ENCODE measurements at places on chromosomes 1 and 21.

DNA sequence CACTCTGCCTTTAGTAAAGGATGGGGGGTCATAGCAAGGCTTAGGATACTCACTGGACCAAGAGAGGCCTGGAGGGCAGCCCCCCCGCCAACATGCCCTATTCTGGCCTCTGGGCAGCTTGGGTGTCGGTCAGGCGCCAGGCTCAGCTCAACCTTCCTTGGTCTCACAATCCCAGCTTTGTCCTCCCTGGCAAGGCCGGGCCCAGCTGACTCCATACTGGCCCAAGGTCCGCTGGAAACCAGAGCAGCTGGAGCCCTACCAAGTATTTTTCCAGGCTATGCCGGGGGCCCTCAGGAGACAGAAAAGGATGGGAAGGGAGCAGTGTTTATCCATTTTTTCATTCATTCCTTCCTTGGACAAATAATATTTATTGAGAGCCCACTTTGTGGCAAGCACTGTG lies 6.2 kb downstream of the FBXO2 start:
- DNase-seq, result no peak

- no peak for DNase-seq
Observed at GRCh38 chr1:47686731-47687630, 249.1 kb downstream of the FOXD2 start.

DNA sequence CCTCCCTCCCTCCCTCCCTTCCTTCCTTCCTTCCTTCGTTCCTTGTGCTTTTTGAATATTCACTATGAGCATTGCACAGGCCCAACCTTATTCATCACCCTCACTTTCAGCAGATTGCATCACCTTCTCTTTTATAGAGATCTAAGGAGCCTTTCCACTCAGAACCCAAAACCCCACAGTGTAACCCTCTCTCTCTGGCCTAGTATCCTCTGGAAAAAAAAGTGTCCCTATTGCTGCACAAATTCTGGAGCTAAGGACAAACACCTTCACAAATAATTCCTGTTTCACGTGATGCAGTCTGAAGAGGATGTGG lies 25.6 kb downstream of the OR10J5 start:
- DNase-seq, result no peak

DNA sequence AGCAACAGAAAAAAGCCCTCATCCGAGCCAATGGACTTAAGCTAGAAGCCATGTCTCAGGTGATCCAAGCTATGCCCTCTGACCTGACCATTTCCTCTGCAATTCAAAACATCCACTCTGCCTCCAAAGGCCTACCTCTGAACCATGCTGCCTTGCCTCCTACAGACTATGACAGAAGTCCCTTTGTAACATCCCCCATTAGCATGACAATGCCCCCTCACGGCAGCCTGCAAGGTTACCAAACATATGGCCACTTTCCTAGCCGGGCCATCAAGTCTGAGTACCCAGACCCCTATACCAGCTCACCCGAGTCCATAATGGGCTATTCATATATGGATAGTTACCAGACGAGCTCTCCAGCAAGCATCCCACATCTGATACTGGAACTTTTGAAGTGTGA lies 20.7 kb downstream of the NR5A2 start:
- DNase-seq, result no peak

- no peak for DNase-seq
Observed at GRCh38 chr1:20552728-20553445, 514 bp downstream of the FAM43B start.

DNA sequence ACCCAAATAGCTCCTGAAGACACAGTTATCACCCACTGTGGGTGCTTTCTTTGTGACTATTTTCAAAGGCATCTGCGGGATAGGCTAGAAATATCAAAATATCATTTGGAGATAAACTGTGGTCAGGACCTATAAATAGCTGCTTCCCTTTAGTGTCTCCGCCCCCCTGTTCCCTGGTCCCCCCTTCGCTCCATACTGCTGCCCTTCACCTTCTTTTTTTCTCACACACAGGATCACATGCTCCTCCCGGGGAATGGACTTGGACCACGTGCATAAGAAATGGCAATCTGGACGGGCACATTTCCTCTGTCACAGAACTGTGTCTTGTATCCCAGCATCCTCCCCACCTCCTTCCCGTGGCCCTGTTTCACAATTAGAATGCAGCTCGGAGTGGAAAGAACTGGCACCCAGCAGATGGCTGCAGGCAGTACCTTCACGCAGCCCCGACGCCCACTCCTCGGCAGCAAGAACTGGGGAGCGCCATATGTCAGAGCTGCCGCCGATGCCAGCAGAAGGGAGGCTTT lies 68.8 kb upstream of the SSX2IP start:
- DNase-seq, result no peak

DNA sequence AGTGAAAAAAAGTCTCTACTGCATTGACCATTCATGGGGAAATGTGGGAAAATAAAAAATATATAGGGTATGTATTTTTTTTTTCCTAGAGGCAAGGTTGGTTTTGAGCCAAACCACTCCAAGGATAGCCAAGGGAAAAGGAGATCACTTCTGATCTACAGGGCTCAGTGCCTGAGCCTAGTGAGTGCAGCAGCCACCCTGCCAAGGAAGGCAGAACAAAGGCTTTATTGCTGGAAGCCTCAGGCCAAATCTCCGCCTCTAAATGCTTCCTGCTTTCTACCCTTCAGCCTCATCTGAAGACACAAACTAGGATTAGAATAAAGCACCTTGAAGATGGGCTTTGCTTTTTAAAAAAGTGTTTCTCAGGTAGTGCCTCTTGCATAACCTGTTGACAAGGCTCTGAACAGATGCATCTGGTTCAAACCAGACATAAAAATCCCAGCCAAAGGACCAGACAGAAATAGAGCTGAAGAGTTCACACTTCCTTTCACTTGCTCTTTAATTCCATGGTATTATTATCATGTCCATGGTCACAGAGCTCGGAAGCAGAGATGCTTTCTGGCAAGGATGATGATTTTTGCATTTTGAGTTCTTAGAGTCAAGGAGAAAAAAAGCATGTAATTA lies 10.5 kb downstream of the C1orf115 start:
- DNase-seq, result no peak

DNA sequence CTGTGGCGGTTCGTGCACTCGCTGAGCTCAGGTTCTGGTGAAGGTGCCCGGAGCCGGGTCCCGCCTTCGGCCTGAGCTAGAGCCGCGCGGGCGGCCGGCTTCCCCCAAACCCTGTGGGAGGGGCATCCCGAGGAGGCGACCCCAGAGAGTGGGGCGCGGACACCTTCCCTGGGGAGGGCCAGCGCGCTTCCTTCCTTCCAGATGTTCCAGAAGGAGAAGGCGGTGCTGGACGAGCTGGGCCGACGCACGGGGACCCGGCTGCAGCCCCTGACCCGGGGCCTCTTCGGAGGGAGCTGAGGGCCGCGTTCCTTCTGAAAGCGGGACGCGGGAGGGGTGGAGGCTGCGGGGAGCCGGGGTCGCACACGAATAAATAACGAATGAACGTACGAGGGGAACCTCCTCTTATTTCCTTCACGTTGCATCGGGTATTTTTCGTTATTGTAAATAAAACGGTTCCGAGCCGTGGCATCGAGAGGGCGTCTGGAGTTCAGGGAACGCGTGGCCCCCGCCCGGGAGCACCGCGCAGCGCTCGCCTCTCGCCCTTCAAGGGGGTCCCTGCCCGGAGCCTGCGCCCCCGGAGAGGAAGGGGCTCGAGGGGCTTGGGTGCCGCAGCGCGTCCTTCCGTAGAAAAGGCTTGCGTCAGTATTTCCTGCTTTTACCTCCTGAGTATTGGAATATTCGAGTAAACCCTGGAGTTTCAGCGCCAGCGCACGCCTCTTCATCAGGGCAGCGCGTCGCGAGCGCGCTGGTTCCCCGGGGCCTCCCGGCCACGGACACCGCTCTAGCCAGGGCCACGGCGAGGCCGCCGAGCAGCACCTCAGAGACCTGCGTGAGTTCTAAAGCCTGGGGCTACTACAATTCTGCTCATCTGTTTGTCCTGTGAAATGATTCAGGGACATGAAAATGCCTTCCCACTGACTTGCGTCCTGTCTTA lies 11.5 kb downstream of the YBEY start:
- DNase-seq, result no peak

DNA sequence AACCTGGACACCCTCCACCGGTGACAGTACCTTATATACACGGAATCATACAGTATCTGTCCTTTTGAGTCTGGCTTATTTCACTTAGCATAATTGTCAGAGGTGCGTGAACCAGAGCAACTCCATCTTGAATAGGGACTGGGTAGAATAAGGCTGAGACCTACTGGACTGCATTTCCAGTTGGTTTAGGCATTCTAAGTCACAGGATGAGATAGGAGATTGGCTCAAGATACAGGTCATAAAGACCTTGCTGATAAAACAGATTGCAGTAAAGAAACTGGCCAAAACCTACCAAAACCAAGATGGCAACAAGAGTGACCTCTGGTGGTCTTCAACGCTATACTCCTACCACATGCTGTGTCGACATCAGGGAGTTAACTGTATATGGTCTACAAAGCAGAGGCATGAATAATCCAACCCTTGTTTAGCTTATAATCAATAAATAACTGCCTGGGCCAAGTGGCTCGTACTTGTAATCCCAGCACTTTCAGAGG lies 1.4 kb upstream of the FDPS start:
- no peak for DNase-seq

GRCh38 chr1:216936779-216937178 lies 213.6 kb upstream of the ESRRG start:
- no peak for DNase-seq

GRCh38 chr1:163197022-163197421 lies 5.7 kb downstream of the RGS5 start:
- DNase-seq, result no peak

- DNase-seq, result no peak
Observed at GRCh38 chr1:6489383-6489765, 2.1 kb downstream of the PLEKHG5 start.

DNA sequence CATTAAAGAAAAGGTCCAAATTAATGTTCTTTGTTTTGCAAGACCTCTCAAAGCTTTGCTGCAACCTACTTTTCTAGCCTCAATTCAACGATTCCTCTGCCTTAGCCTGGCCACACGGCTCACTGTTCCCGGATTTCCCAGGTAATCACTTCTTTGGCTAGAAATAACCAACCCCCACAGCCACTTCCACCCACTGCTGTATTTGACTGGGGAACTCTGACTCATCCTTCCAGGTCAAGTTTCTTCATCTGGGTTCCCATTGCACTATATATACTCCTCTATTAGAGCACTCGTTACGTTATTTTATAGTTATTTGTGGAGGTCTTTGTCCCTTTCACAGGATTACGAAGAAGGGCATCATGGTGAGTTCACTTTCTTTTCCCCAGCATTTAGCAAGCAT lies 185.9 kb downstream of the CACNA1E start:
- no peak for DNase-seq

DNA sequence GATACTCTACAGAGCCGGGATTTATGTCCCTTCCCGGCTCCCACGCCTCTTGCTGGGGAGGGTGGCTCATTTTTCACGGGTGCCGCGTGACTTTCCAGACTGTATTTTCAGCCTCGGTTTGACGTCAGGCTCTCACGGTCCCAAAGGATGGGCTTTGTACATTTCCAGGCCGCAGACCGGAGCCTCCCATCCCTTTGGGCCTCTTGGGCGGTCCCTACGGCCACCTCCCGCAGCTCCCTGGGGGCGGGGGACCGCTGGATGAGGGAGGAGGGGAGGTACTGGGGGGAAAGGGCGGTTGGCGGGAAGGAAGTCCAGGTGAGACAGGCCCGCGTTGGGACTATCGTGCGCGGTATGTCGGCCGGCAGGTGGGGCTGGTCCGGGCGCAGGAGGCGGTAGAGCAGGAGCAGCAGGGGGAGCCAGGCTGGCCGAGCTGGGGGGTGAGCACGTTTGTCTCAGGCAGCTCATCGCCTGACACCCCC lies 17.9 kb downstream of the UBL4B start:
- no peak for DNase-seq

- no peak for DNase-seq
Observed at GRCh38 chr1:69569175-69569541, 1.4 kb downstream of the LRRC7 start.

DNA sequence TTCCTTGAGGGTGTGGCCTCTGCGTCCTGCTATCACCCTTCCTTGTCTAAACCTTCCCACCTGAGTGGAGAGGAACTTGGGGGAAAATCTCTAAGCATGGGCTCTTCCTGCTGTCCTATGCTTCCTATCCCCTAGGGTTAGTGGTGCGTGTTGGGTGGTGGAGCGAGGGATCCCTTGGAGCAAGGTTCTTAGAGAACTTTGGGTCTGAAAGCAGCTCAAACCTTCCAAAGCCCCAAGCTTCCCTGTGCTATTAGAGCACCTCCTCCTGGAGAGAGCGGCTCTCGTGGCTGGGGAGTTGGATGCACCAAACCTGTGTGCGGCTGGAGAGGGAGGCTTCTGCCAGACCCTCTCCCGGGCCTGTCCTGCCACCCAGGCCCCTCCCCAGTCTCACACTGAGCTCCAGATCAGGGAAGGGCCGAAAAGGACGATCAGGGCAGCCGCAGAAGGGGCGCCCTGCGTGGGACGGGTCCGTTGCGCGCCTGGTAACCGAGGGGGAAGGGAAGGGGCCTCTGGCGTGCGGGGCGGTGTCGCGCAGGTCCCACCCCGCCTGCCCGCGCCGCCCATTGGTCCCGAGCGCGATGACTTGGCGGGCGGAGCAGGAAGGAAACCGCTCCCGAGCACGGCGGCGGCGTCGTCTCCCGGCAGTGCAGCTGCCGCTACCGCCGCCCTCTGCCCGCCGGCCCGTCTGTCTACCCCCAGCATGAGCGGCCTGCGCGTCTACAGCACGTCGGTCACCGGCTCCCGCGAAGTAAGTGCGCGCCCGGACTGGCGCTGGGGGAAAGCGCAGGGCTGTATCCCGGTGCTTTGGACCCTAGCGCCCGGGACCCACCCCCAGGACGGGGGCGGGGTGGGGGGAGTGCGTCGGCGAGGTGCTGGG lies at the start of gene SH3BGRL3:
TSS of gene SH3BGRL3 (plus strand) at position 631 of the 877 bp plus-strand sequence. CDS start at position 701, 70 bp downstream.
- peak; percentile 88 for DNase-seq

DNA sequence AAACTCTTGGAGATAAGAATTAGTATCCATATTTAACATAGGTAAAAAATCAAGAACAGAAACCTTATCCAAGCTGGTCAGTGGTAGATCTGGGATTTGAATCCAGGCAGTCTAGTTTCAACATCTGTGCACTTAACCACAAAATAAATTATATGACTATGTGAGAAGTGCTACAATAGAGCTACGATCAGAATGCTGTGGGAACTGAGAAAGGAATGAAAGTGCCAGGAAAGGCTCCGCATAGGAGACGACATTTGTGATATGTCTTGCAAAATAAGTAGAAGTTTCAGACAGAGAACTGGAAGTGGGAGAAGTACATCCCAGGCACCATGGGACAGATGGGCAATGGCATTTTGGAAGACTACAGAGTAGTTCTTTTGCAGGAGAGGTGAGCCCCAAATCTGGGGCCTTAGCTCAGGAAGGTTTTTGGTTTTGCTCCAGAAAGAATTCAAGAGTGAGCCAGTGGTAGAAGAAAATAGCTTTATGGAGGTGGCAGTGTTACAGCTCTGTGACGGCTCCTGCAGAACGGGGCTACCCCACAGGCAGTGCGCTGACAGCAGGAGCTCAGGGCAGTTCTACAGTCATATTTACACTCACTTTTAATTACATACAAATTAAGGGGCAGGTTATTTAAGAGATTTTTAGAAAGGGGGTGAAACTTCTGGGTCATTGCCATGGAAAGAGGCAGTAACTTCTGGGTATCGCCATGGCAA lies 25.5 kb upstream of the GJA5 start:
- no peak for DNase-seq

GRCh38 chr1:173360487-173361063 lies 116.6 kb upstream of the PRDX6 start:
- no peak for DNase-seq
